ENCODE measurements at places on chromosomes 3 and 15.

DNA sequence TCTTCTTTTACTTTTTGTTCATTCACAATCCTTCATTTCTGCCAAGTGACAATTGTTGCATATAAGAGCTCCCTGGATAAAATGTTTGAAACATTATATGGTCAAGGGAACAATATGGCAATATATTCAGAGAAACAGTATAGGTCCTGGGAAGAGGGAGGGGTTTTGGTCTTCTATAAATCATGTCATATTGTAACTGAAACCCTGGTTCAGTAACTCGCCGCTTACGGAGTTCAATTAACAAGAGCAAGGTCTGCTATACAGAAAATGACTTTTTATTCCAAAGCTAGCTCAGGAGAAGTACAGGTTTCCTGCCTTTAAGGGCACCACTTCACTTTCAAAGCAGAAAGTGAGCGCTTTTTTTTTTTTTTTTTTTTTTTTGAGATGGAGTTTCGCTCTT lies 522.1 kb upstream of the TGFBR2 start:
- DNase-seq = no peak

DNA sequence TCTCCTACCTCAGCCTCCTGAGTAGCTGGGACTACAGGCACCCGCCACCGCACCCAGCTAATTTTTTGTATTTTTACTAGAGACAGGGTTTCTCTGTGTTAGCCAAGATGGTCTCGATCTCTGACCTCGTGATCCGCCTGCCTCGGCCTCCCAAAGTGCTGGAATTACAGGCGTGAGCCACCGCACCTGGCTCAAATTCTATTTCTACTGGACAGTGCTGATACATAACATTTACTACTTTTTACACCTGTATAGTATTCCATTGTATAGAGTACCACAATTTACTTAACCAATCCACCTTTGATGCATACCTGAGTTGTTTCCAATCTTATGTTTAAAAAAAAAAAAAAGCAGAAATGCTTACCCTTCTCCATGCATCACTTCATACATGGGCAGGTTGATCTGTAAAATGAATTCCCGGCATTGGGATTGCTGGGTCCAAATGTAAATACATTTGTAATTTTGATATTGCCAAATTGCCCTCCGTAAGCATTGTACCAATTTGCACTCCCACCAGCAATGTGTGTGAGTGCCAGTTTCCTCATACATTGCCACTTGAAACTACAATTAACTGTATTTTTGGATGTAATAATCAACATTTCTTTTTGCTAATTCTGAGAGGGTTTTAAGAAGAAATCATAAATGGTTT lies 94.5 kb downstream of the NPTN start:
- no peak for DNase-seq

- no peak for DNase-seq
These were observed 162.3 kb upstream of the STRIT1 start for GRCh38 chr3:155455765-155456164.

DNA sequence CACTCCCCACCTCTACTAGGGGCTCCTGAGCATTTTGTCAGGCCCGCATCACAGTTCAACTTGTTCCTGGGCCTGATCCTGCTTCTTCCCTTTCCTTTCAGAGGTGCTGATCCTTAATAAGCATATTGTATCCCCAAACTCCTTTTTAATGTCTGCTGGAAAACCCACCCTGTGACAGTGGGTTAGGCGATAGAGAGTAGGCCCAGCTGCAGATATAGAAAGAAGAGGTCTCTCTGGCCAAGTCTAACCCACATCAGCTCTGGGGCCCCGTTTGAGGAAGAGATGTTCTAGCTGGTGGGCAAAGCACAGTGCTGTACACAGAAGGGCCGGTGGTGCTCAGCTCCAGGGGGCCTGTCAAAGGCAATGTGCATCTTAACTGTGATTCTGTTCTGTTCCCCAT lies 34.3 kb upstream of the ST6GAL1 start:
- DNase-seq = no peak

GRCh38 chr3:38829404-38829803 lies 13.4 kb upstream of the SCN10A start:
- DNase-seq = no peak

DNA sequence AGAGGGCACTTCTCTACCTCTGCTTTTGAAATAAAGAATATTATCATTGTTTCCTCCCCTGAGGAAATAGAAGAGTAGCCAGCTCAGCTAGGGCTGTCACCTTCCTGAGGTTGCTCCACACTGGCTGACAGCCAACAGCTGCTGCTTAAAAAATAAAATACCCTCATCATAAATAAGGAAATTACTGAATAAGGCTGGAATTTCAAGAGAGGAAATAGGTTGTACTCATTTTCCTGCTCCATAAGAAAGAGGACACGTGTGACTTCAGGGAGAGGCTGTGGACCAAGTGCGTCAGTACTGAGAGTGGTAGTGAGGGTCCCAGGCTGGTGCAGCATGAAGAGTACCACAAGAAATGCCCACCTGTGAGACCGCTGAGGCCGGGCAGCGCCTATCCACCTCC lies 8.1 kb upstream of the C2CD4B start:
- DNase-seq = no peak

- DNase-seq = no peak
These were observed 28.8 kb downstream of the CYP8B1 start for GRCh38 chr3:42846685-42847522.

GRCh38 chr3:175777495-175777894 lies 918.4 kb downstream of the NAALADL2 start:
- no peak for DNase-seq

- no peak for DNase-seq
These were observed 78.1 kb downstream of the COL8A1 start for GRCh38 chr3:99716463-99716995.

GRCh38 chr3:188309437-188310269 lies 155.7 kb downstream of the LPP start:
- DNase-seq = no peak
